Naive B cell (primary cell): ENCODE measurements at places on chromosomes 5 and 9.
A peak's percentile ranks its signal among the peaks of the same experiment; 100 is the strongest.

DNA sequence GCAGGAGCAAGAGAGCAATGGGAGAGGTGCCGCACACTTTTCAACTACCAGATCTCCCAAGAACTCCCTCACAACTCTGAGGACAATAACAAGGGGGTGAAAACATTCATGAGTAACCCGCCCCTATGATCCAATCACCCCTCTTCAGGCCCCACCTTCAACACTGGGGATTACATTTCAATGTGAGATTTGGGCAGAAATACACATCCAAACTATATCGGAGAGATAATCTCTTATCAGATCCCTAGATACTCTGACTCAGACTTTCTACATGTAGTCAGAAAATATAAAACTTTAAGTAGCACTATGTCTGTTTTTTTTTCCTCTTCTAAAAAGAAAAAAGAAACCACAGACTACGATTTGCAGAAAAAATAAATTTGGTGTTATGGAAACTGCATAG is 1595.9 kb upstream of the NUDT12 start:
- DNase-seq, result no peak

DNA sequence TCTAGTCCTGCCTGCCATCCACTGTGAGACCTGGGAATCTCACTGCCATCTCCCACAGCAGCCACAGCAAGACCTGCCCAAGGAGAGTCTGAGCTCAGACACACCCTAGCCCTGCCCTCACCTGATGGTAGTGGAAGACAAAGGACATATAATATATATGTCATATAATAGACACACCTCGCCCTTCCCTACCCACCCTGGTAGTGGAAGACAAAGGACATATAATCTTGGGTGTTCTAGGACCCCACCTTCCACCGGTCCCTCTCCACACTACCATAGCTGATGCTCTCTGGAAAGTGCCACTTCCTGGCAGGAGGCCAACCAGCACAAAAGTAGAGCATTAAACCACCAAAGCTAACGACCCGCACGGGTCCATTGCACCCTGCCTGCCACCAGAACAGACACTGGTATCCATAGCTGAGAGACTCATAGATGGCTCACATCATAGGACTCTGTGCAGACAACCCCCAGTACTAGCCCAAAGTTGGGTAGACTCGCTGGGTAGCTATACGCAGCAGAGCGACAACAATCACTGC is 545.6 kb downstream of the CAAP1 start:
- DNase-seq, result no peak

DNA sequence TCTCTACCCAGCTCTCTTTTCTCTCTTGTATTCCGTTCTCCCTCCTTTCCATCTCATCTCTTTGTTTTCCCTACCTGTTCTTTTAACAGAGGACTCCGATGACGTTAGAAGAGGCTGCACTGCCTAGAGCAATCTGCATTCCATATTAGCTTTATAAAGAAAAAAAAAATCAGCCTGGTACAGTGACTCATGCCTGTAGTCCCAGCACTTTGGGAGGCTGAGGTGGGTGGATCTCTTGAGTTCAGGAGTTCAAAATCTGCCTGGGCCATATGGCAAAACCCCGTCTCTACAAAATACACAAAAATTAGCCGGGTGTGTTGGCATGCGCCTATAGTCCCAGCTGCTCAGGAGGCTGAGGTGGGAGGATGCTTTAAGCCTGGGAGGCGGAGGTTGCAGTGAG is 49.0 kb downstream of the DAPK1 start:
- no peak for DNase-seq

- no peak for DNase-seq
Measured at GRCh38 chr9:121353241-121354061, 16.6 kb downstream of the STOM start.

- DNase-seq, result no peak
Measured at GRCh38 chr9:17750269-17750668, 171.4 kb downstream of the SH3GL2 start.

DNA sequence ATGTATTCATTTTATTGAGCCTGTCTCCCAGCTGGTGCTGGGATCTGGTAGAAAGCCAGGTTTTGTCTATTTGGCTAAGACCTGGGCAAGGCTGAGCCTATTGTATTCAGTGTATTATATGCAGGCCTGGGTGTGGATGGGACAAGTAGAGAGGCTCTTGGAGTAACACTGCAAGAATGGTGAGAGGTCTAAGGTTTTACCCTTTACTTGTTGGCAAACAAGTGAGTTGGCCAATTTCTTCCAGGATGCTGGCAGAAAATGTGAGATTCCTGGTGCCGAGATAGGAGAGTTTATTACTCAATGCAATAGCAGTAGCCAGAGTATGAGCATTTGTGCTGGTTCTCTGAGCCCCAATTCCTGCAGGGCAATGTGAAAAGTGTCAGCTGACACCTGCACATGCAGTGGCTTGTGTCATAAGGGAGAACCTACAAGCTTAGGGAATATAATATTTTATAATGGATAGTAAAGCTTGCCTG is 141.7 kb upstream of the PRLR start:
- no peak for DNase-seq

GRCh38 chr5:107501965-107502675 is 168.6 kb downstream of the EFNA5 start:
- DNase-seq, result no peak

DNA sequence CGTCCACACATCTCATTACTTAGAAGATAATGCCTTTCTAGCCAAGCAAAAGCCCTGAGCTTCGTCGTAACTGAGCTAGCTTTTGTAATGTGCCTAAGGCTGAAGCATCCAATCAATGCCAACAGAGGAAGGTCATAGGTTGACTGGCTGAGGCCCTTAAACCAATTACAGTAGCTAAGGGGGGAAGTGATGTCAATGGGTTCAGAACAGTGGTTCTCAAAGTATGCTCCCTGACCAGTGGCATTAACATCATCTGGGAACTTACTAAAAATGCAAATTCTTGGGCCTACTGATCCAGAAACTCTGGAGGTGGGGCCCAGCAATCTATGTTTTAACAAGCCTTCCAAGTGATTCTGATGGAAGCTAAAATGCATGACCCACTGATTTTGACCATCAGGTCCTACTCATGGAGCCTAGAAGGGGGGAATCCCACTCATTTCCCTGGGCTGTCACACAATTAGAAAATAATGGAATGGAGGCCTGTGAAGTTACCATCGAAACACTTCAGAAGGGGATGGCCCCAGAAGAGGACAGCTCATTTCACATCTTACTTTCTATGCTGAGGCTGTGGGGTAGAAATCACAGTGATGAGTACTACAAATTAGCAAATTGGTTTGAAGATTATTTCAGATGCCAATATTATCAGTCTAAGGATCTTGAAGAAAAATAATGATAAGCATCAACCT is 4.8 kb upstream of the VLDLR start:
- DNase-seq, result no peak

DNA sequence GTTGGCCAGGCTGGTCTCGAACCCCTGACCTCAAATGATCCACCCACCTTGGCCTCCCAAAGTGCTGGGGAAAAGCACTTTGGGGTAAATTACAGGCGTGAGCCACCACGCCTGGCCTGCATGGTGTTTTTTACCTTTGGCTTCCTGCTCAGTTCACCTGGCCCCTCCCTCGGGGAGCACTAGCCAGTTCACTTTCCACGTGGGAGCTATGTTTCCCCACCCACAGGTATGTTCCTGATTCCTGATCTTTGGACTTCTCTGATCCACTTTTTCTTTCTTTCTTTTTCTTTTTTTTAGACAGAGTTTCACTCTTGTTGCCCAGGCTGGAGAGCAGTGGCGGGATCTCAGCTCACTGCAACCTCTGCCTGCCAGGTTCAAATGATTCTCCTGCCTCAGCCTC is 15.8 kb downstream of the DAB2IP start:
- DNase-seq, result no peak

DNA sequence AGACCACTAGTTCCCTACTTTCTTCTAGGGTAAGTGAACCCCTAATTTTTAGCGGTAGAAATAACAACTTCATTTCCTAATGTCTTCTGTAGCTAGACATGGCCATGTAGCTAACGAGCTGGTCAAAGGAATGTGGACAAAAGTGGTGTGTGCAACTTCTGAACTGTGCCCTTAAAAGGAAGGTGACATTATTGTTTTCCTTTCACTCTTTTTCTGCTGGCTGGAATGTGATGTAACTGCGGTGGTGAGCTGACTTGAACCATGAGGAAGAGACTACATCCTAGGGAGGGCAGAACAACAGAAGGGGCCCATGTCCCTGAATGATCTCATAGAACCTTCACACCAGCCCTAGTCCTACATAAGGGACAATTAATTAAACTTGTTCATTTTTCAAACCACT is 1.3 kb upstream of the SNX2 start:
- DNase-seq, result no peak

GRCh38 chr5:122924719-122925395 is 79.4 kb downstream of the SNX24 start:
- DNase-seq, result no peak

DNA sequence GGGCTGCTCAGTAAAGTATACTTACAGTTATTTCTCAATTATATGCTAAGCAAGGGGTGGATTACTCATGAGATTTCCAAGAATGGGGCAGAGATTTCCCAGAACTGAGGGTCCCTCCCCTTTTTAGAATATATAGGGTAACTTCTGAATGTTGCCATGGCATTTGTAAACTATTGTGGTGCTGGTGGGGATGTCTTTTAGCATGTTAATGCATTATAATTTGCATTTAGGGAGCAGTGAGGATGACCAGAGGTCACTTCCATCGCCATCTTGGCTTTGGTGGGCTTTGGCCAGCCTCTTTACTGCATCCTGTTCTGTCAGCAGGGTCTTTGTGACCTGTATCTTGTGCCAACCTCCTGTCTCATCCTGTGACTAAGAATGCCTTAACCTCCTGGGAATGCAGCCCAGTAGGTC is 35.5 kb downstream of the TTC1 start:
- DNase-seq, result no peak

GRCh38 chr9:124593651-124594058 is 86.5 kb upstream of the NR5A1 start:
- no peak for DNase-seq

DNA sequence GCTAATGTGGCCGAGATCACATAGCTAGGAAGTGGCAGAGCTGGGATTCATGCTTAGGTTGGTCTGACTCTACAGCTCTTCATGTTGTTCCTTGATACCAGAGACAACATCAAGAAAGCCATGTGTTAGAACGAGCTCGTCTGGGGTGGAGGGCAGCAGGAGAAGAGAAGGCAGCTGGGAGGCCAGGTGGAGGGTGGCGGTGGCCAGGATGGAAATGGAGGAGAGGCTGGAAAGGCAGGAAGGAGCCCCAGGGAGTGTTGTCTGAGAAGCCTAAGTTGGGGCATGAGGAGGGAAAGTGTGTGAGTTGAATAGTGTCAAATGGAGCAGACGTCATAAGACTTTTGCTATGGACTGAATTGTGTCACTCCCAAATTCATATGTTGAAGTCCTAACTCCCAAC is 315.3 kb downstream of the GADD45G start:
- DNase-seq, result no peak

DNA sequence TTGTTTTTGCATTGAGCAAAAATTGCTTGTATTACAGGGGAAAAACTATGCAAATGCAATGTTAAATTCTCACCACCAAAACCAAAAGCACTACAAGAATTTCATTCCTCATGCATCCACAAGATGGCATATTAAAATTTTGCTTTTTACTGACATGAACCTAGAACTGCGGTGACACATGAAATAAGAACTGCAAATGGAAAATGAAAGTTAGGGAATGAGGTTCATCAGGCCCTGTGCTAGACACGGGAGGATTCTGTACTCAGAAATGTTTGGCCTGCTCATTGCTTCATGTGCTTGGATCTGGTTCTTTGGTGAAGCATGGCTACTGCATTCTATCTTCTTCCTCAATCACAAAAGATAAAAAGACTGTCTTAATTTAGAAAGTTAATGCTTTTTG is 9.1 kb upstream of the RFK start:
- DNase-seq, result peak; percentile 49

DNA sequence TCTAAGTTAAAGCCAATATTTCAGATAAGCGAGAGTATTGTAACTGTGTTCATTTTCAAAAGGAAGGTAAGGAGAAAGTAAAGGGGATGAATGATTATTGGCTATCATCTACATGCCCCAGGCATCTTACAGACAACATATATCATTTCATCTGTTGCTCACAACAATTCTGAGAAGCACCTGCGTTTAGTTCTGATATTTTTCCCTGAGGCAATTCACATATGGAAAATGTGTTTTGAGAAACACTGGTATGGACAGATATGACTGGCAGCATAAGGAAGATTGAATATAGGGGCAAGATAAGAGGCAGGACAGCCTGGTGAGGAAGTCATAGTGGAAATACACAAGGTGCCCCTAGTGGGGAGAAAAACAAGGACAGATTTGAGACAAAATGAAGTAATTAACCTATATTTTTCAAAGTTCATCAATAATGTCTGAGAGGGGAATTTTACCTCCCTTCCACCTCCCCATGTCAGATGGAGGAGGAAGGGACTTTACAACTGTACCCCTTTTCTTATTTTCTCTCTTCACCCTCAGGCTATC is 87.7 kb upstream of the TRIM32 start:
- DNase-seq, result no peak

GRCh38 chr5:112686675-112687074 is 51.0 kb upstream of the APC start:
- DNase-seq, result no peak

DNA sequence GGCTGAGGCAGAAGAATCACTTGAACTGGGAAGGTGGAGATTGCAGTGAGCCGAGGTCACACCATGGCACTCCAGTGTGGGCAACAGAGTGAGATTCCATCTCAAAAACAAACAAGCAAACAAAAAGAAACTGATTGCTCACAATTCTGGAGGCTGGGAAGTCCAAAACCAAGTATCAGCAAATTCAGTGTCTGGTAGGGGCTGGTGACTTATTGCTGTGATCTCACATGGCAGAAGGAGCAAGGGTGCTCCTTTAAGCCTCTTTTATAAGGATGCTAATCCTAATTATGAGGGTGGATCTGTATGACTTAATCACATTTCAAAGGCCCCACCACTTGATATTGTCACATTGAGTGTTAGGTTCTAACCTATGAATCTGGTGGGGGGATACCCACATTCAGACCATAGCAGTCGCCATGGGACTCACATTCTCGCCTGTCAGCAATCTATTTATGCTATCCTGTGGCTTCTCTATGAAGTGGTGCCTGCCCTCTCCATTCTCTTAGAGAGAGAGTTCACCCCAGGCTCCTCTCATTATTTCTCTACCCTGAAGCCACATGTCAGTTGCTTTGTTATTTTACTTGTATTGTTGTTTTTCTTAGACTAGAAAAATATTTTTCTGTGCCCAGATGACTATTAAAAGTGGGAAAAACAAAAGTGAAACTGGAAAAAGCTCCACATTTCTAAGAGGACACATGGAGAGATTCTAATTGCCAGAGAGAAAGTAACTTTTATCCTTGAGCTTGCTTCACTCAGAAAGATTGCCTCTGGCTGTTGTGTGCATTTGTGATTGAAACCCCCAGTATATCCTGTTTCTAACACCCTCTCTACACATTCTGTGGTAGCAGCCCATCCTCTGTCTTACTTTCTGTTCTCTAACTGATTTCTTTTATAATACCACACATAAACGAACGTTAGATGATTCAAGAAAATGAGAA is 18.8 kb upstream of the PRLR start:
- DNase-seq, result no peak

DNA sequence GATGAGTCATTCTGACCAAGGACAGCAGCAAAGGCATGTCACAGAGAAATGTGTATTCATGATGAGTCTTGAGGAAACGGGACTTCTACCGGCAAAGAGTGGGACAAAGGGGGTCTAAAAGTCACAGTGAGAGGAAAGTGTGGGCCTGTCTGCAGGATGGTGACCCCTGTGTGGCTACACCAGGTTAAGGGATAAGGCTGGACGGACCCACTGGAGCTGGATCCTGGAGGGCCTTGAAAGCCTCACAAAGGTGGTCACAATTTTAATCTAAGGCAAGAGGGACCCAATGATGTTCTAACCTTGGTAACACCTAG is 176.5 kb downstream of the CDK5RAP2 start:
- no peak for DNase-seq

GRCh38 chr5:14399054-14399692 is 182.4 kb upstream of the OTULINL start:
- DNase-seq, result peak; percentile 5

GRCh38 chr9:12923468-12924009 is 148.7 kb downstream of the LURAP1L start:
- no peak for DNase-seq
